ENCODE measurements at places on chromosomes 13 and 19. TPM values are rescaled to one million over a fixed set of nuclear protein-coding genes. Genes with fewer than 3 reads are reported as not detected.

NLRP5 gene
- not detected for total RNA-seq

- no peak overlapping the region for H3K4me3 ChIP-seq
- H3K36me3 ChIP-seq = no peaks in the 10 kb centered on the region
- H3K27me3 ChIP-seq = no peaks in the 10 kb centered on the region
- H3K27ac ChIP-seq = no peak overlapping the region
- no peaks in the 10 kb centered on the region for H3K4me1 ChIP-seq
These were observed 26.4 kb downstream of the LEUTX start for GRCh38 chr19:39805104-39805503.

GRCh38 chr19:54795758-54796157 is 7.7 kb upstream of the KIR2DL4 start:
- no peaks in the 10 kb centered on the region for H3K27me3 ChIP-seq
- DNase-seq = no peak
- no peaks in the 10 kb centered on the region for H3K4me1 ChIP-seq
- no peak overlapping the region for H3K27ac ChIP-seq
- no peak overlapping the region for H3K4me3 ChIP-seq

RNF17 gene
- not detected for total RNA-seq

GRCh38 chr13:111663505-111663904 is 343.1 kb downstream of the TEX29 start:
- H3K27me3 ChIP-seq = no peaks in the 10 kb centered on the region
- no peaks in the 10 kb centered on the region for H3K4me1 ChIP-seq
- no peaks in the 10 kb centered on the region for H3K36me3 ChIP-seq
- DNase-seq = no peak
- no peak overlapping the region for H3K4me3 ChIP-seq

ZBTB32 gene
- 0.35 TPM for total RNA-seq
